Stimulated activated CD8-positive, alpha-beta memory T cell treated with anti-CD3 and anti-CD28 coated beads, Interleukin-4, amount 100 ng/mL, for 1 hour (primary cell): ENCODE measurements at places on chromosomes 2 and 18.
A peak's percentile ranks its signal among the peaks of the same experiment; 100 is the strongest.

GRCh38 chr2:202270487-202270886 is 4.9 kb downstream of the NOP58 start:
- DNase-seq, result no peak

DNA sequence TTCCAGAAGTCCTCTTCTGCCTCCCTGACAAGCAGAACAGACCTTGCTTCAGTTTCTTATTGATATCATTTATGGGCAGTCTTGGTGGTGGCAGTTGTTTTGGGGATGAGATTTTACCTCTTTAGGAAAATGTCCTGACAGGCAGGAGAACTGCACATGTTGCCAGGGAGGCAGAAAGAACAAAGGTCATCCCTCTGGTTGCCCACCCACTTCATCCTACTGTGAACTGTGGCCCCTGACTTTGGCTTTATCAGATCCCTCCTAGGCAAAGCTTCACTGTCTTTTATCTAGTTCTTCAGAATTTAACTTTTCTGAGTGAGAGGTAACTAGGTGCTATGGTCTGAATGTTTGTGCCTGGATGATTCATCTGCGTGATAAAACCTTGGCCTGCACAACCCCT is 2071.3 kb upstream of the CELF4 start:
- DNase-seq, result no peak

DNA sequence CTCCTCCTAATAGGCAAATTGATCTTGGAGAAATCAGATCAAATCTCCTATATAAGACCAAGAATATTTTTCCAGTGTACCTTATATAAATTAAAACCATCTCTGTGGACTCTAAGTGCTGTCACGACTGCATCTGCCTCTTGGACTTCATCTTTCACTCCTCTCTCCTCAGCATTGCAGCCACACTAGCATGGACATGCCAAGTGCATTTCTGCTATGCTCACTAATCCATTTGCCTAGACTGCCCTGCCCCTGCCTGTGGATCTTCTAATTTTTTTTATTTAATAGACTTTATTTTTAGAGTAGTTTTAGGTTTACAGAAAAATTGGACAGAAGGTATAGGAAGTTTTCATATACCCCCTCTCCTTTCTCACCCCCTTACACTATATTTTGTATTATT is 146.7 kb upstream of the VWC2L start:
- DNase-seq, result no peak

DNA sequence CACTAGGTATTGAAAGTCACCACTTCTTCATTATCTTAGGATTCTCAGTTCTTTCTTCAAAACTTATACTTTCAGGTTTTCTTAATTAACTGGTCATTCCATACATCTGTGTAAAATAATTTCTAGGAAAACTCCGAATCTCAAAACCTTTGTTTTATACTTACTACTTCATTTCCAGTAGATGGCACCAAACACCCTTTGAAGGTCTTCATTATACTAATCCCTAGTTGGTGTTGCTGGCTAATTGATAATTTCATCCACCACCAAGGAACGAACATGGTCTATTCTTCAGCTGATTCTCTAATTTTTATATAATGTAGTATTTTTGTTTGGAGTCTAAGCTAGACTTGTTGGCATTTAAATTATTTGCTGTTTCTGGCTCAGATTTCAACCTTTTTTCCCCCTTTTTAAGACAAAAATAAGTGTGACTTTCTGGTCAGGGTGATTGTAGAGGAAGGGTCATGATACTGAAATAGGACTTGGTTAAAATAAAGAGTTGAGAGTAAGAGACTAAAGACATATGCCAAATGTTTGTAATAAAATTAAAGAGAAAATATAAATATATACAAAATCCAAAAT is 2.8 kb upstream of the MXD1 start:
- no peak for DNase-seq

DNA sequence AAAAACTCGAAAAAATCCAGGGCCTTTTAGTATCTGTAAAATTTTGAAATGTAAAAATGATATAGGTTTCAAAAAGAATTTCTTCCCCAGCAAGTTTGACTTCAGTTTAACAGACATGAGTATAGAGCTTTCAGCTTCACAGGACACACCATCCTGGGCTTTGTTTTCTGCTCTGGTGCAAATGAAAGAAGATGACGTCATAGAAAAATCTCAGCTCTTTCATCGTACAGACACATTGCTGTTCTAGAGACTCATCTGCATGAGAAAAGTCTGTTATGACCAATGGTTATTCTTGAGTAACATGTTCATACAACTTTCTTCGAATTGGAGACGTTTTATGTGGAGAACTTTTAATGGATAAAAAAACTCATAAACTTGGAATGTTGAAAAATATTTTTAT is 111.7 kb upstream of the DYNAP start:
- no peak for DNase-seq

DNA sequence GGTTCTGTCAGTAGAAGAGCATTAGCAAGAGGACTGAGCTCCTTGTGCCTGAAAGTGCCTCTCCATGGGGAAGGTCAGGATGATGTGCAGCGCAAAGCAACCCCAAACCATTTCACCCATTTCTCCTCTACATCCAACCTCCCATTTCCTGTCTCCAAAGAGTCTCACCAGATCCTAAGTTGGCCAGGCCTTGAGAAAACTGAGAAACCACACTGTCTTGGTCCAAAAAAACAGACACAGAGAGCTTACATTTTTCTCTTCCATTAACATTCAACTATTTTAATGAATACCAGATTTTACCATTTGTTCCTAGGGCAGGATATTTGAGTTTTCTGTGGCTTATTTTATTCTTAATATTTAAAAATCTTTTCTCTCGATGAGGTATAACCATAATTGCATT is 195.0 kb downstream of the EPHA4 start:
- no peak for DNase-seq

- no peak for DNase-seq
These were observed 74.9 kb upstream of the DOCK10 start for GRCh38 chr2:225117051-225117716.

DNA sequence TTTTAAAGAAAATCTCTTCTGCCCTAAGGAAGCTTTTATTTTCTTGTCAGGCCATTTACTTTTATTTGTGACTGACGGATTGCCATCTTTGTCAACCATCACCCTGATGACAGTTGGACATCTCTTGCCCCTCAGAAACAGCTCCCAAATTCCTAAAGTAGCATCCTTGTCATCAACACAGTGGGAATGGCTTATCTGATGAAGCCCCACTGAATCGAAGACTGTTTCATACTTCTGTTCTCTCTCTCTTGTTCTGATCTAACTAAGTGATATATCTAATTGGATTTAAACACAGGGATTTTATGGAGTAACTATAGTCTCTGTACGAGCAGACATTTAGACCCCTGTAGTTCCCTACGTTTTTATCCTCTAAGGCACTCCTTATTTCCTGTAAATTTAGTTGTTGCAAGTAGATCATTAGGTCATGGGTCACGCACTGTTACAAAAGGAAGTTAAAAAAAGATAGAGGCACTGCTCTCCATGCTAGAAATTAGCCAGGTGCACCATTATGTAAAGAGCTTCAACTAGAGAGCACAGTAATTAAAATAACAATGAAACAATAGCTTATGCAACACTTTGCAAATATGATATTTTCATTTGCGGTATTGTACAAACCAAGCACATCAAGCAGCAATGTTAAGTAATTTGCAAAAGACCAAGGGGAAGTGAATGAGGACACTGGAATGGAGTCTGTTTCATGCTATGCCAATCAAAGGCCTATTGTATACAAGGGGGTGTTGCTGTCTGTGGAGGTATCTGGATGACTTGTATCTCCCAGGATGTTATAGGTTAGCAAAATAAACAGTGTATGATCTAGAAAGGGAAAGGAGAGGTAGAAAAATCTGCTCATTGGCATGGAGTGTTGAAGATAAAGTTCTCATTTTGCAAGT is 284.7 kb downstream of the LRRTM1 start:
- no peak for DNase-seq

- no peak for DNase-seq
These were observed 133.6 kb downstream of the FIGN start for GRCh38 chr2:163602196-163602595.

GRCh38 chr2:67625178-67625577 is 228.0 kb downstream of the ETAA1 start:
- no peak for DNase-seq

GRCh38 chr18:58348517-58348916 is 280.4 kb downstream of the ALPK2 start:
- no peak for DNase-seq

GRCh38 chr2:36338827-36339145 is 16.8 kb upstream of the CRIM1 start:
- DNase-seq, result no peak

DNA sequence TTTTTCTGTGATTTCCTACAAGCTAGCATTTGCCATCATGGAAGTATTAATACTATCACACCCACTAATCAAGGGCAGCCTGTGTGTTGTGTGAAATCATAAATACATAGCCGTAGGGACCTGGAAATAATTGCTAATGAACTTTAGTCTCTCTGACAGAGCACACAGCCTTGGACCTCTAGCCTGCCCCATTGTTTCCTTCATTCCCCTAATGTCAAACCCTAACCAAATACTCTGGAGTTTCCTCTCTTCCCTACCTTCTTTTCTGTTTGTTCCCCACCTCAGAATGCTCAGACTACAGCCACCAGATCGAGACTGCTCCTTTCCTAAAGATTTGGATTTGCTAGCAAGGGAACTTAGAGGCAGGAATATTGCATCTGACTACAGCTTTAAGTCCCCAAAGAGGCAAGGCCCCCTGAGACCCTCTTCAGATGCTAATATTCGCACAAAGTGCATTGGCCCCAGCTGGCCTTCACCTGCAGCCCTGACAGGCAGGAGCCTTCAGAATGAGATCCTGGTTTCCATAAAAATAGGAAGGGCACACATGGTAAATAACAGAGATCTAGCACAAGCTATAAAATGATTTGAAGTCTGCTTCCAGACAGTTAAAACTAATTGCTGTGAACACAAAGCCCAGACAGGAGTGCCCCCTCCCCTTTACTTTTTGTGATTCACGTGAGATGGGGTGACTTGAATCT is 279.2 kb upstream of the DCC start:
- no peak for DNase-seq

- no peak for DNase-seq
These were observed 786 bp downstream of the POLE4 start for GRCh38 chr2:74959106-74959751.

DNA sequence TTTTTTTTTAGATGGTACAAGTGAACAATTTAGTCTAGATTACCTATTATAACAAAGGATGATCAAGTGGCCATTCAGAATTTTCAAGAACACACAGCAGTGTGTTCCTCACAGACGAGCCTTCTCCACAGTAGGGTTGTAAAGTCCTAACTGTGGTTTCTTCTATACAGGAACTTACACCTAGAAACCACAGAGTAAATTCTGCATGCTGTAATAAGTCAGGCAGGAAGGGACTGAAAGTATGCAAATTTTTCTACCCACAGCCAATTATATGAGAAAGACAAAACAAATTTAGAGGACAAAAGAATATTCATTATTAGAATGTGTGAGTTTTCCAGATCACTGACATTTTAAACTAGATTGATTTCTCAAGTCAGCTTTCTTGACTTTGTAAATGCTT is 99.5 kb downstream of the RBMS1 start:
- no peak for DNase-seq

- DNase-seq, result peak; percentile 15
These were observed 35.5 kb downstream of the ITGA6 start for GRCh38 chr2:172462849-172463381.

DNA sequence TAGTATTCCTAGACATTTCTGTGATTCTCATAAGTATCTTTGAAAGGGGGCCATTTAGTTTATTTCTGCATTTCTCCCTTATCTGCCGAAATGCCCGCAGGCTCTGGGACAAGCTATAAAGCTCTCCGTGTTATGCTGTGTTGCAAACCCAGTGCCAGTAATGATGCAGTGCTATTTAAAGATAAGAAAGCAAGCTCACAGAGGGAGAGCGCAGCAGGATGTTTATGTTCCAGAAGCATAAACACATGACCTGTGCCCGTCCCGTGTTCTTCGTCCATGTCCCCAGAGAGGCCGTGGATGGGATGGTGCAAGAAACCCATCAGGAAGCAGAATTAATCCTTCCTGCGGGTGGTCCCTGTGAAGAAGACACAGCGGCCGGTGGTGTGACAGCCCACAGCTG is 99.4 kb downstream of the NEDD4L start:
- DNase-seq, result no peak

GRCh38 chr2:238803996-238804870 is 43.7 kb upstream of the TWIST2 start:
- DNase-seq, result no peak

DNA sequence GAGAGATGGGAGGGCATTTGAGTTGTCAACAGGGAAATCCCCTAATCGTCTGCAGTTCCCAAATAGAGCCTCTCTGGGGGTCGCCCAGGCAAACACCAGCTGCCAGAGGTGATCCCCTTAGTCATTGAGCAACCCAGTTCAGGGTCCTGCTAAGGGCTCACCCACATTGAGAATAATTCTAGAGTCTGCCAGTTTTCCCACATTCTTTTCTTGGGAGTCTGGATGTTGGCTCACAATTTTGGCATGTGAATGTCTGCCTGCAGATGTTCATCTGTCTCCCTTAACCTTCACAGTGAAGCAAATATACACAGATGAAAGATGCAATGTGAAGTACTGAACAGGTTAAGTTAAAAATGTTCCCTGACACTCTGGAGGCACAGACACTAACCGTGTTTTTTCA is 11.4 kb upstream of the SMIM21 start:
- DNase-seq, result no peak

DNA sequence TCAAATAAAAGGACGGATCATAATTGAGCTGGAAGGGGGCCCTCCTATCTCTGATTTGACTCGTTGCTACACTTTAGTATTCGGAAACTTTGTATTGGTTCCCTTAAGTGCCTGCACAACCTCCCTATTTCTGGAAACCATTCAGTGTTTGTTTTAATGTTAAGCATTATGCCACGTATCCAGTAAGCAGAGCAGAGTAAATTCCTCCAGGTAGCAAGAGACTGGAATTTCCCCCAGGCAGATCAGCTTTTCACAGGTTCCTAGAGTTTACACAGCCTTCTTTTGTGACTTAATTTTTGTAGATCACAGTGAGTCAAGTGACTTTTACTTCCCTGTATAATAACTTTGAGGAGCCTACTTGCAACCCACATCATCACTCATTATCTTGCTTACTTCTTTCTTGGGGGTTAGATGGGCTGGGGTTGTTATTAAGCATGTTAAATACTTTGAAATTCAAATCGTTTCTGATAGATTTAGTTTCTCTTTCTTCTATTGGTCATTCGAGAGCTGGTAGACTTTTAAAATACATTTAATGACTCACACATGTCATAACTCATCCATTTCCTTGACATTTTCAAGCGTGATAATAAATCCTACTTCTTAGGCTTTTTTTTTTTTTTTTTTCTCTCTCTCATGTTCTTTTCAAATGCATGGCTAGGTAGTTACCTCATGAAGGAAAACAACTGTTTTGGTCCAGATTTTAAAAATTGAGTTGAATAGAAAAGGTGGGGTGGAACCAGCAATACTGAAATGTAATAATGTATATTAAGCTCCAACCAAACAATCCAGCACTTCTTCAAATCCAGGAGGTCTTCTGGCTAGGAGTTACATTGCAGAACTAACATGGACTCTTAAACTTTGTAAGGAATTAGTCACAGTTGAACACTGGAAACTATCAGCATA is 219.3 kb downstream of the NEDD4L start:
- DNase-seq, result no peak

DNA sequence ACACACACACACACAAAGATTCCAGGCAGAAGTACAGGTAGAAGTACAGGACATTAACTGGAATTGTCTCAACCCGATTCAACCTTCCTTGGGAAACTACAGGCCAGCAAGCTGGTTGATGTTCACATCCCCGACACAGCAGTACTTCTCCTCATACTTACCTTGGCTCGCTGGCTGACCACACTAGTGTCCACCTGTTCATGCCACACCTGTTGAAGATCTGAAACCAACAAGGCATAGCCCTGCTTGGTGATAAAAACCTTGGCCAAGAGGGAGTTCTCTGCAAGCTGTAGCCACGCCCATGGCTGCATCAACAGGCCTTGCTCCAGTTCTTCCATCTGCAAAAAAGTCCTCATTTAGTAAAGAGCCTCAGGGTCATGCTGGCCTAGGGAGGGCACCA is 2.6 kb downstream of the NHEJ1 start:
- DNase-seq, result no peak
